ENCODE measurements at places on chromosomes 16 and 17. TPM values are rescaled to one million over a fixed set of nuclear protein-coding genes. Genes with fewer than 3 reads are reported as not detected.

KRTAP9-1 gene
- not detected for total RNA-seq

TBC1D3 gene
- not detected for total RNA-seq

TUFM gene
- 253 TPM for total RNA-seq

GRIN2C gene
- 0.65 TPM for total RNA-seq

HOXB7 gene
- 0.22 TPM for total RNA-seq

Measured in Right ventricle myocardium superior (tissue), 1 donor.